ENCODE measurements at places on chromosomes 4 and X.
A peak's percentile ranks its signal among the peaks of the same experiment; 100 is the strongest.

GRCh38 chrX:10208953-10209352, 52.2 kb downstream of the CLCN4 start:
- DNase-seq, result no peak

DNA sequence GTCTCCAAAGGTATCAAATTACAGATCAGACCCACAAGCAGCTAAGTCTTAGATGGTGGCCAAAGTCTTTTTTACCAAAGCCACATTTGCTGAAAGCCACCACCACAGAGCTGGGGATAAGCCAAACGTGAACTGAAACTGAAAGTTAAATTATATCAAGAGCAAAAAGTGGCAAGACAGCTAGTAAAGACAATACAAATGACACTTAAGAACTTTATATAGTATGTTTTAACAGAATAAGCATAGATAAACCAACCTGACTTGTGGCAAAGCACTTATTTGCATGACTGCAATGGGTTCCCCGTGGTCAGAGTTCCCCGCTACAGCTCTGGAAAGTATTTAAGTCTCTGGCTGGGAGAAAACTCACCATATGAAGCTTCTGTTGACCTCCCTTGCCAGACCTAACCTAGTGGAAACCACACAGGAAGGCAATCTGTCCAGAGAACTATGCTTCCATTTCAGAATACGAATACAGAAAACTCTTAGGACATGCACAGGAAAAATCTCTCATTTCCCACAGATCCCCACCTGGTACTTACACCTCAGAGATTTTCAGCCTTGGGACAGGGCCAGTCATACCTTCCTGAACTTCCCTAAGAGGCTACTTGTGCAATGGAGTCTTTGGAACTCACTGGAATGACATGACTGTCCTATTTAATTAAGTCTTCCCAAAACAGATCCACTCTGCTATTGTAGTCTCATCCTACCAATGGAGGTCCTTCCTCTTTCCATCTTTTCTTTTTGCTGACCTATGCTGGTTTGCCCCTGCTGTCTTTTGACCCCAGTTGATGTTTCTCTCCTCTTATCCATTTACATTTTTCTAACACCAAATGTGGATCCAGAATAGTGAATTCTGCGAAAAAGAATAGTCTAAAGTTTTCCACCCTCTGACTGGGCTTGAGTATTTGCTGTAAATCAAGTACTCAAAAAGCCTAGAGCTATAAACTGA, 225.1 kb downstream of the NR3C2 start:
- DNase-seq, result peak; percentile 7

DNA sequence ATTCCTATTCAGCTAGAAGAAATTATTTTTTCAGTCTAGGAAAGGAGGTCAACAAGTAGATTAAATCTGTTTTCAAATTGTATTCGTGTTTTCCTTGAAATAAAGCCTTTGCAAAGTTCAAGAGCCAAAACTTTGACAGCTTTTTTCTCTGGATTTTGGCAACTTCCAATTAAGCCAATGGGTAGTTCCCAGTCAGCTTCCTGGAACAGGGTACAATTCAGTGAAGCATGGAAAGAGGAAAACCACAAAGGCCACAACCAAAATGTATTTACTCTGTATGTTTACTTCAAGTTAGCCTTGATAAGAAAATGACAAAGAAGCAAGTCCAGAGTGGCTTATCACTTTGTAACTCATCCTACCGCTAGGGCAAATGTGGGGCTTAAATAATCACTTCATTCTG, 188.6 kb downstream of the COMMD8 start:
- no peak for DNase-seq

- DNase-seq, result no peak
These were observed 621.8 kb upstream of the GALNT7 start for GRCh38 chr4:172546782-172547181.

- DNase-seq, result no peak
These were observed 23.2 kb upstream of the AMELX start for GRCh38 chrX:11269996-11270395.

Data from activated CD4-positive, alpha-beta T cell treated with anti-CD3 and anti-CD28 coated beads for 48 hours (primary cell).